ENCODE measurements at places on chromosomes 6 and 20.

GRCh38 chr6:26022132-26022472 lies 59.5 kb downstream of the TRIM38 start:
- peak; percentile 87 for DNase-seq

DNA sequence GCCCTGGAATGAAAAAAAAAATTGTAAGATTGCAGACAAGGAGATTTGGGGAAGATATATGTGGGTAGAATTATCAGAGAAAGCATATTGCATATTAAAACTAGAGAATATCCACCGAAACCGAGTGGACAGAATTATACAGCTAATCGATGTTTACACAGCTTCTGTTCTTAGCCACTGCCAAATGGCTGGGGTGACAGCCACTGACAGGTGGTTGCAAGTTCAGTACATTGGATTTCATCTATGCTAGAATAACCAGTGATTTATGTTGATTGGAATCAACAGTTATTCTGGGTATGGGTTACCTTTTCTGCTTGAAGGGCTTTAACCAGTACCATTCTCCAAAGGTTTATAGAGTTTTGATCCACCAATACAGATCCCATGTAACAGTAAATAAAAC lies 48.4 kb upstream of the THEMIS start:
- DNase-seq = no peak

DNA sequence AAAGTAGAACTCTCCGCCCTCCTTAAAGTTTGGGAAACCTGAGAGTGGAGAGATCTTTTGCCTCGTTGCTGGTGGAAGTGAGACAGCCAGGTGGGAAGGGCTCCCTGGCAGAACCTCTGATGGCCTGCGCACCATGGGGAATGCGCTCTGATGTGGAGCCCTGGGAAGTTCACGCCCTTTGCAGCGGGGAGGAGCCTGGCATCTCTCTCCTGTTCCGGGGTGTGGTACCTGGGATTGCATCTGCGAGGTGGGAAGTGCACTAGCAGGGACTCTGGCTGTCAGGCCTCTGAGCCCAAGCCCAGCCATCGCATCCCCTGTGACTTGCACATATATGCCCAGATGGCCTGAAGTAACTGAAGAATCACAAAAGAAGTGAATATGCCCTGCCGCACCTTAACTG lies 159.8 kb downstream of the AKAP7 start:
- no peak for DNase-seq

DNA sequence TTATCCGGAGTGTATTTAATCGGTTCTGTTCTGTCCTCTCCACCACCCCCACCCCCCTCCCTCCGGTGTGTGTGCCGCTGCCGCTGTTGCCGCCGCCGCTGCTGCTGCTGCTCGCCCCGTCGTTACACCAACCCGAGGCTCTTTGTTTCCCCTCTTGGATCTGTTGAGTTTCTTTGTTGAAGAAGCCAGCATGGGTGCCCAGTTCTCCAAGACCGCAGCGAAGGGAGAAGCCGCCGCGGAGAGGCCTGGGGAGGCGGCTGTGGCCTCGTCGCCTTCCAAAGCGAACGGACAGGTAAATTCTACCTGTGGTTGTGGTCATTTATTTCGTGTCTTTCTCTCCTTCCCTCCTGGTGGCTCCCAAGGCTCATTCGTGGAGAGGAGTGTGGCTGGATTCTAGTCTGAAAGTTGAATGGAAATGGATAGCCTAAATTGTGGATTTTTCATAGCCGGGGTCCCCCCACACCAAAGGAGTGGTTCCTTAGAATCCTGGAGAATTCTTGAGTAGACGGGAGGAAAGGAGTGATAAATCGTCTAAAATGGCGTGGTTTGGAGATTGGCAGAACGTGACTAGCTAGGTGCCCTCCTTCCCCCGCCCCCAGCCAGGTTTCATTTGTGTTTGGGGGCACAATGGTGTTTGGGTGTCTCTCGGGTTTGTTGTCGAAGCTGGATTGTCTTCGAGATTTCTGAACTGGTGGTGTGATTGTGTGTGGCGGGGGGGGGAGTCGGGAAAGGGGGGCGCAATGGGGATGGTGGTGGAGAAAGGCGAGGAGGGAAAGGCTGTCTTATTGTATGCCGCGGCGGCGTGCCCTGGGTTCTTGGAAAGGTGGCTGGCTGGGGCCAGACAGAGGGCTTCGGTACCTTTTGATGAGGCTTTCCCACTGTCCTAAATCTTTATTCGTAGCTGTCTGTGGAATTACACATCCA lies 673 bp downstream of the MARCKS start:
- DNase-seq = peak; percentile 56

GRCh38 chr20:41306061-41306727 lies 11.3 kb downstream of the ZHX3 start:
- DNase-seq = no peak

GRCh38 chr6:146582857-146583256 lies 15.9 kb upstream of the ADGB start:
- DNase-seq = peak; percentile 89

GRCh38 chr6:13761361-13762036 lies 49.9 kb upstream of the RANBP9 start:
- DNase-seq = no peak

GRCh38 chr20:50418890-50419642 lies 91.1 kb upstream of the PTPN1 start:
- DNase-seq = peak; percentile 46

DNA sequence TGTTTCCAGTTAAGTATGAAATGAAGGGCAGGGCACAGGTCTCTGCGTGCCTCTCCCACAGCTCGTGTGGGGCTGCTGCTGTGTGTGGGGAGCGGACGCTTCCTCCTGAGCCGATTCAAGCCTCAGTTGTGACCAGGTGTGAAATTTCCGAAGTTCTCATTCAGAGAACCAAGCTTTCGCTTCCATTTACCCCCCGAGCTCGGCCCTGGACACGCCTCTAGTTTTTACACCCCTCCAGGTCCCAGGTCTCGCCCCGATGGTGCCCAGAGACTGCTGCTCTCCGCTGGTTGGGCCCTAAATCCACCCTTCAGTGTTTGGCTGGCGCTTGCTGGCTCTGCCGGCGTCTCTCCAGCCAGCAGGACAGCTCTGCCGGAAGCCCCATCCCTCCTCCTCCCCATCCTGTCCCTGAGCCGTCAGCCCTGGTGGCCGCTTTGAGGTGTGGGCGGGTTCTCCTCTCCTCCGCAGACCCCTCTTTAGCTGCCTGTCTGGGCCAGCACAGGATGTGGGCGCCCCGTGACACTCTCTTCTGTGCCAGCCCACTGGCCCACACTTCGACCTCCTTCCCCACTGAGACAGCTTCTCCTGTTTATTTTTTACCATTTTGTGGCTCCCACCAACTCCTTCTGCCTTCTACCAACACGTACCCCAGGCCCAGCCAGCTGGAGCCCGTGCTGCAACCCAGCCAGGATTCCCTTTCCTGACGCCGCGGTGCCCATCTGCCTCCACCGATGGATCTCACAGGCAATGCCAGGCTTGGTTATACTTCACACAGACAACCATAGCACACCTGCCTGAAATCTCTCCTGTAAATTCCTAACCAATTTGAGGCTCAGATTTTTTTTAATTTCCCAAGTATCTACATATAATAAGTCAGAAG lies 142.8 kb downstream of the DLL1 start:
- peak; percentile 30 for DNase-seq

DNA sequence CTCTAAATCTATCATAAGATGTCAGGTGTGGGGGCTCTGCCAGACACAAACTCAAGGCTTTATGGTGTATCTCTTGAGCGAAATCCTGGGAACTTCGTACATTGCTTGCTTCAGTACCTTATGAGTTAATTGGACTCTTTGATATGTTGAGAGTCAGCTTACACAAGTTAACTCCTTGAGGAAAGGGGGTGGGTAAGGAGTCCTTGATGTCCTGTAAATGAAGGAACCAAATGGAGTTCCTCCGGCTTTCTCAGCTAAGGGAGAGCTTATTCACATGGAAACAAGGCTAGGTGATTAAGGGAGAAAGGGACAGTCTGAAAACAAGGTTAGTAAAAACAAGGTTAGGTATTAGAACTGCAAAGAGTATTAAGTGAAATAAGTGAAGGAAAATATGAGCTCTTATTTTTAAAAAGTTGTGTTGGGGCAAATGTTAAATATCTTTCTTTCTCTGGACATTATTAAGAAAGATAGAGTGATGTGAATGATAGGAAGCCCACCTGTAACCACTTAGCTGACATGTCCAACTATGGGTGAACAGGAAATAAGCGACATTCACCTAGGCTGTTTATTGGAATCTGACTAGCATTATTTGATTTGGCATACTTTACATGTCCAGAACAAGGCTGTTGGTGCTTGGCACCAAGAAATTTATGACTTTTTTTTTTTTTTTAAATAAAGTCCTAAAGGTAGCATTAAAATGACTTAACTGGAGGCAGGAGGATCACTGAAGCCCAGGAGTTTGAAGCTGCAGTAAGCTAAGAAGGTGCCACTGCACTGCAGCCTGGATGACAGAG lies 26.5 kb downstream of the GTF2H5 start:
- DNase-seq = no peak

DNA sequence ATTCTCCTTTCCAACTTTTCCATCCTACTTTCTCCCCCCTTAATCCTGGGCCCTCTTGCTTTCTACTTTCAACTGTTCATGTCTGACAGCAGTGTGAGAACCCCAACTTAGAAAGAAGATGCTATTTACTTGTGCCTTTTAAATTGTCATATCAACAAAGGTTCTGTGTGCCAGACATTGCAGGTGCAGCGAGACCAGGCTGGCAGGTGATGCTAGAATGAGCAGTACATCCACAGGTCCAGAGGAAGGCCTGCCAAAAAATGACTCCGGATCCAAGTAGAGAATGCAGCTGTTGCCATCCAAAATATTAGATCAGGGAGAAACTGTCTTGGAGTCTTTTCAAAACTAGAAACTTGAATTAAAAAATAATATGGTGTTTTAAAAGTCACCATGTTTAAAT lies 510.5 kb downstream of the LMBRD1 start:
- DNase-seq = no peak

DNA sequence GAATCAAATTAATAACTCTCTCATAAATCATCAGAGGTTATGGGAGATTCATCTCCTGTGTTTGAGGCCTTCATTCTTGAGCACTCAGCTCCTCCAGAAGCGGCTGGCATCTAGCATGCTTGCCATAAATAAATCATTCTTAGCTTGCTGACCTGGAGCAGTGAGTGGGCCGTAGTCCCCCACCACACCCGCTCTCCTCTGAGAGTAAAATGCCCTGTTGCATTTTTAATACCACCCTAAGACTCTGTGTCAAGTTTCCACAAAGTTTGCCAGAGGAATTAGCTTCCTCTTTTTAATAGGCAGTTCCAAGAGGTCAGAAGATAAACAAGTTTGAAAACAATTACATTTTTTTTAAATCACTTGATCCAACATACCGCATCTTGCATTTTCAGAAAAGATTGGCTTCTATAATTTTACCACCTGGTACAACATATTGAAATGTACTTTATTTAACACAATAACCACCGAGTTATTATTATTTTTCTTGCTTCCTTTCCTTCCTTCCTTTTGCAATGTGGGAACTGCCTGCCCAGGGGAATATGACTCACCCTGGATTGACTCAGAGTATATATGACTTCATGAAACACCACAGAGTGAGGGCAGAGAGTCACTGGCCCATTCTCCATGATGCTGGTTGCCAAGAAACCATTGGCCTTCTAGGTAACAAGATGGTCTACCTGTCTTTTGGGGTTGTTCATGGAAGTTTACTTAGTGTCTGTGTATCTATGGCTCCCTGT lies 29.4 kb upstream of the CLIC5 start:
- DNase-seq = peak; percentile 89

GRCh38 chr6:12265791-12266190 lies 24.4 kb upstream of the EDN1 start:
- peak; percentile 83 for DNase-seq

DNA sequence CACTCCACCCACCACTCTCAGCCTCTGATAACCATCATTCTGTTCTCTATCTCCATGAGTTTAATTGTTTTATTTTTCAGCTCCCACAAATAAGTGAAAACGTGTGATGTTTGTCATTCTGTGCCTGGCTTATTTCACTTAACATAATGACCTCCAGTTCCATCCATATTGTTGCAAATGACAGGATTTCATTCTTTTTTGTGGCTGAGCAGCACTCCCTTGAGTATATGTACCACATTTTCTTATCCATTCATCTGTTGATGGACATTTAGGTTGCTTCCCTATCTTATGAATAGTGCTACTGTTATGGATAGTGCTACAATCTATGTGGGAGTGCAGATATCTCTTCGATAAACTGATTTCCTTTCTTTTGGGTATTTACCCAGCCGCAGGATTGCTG lies 103.3 kb upstream of the PDE7B start:
- no peak for DNase-seq

DNA sequence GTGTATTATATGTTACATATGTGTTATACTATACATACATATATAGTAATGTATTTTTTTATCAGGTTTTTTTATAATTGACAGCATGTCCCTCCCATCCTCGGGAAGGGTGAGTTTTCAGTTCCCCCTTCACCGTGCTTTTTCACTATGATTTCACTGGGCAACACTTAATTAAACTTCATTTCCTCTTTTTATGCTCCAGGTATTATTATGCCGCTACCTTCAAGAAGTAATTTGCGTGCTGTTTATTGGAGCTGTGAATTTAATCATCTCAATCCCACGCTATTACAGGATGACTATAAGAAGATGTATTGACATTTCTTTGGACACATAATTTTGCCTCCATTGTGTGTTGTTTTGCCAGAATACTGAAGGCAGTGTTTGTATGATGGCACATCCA lies 228.6 kb downstream of the SAMD5 start:
- DNase-seq = no peak

DNA sequence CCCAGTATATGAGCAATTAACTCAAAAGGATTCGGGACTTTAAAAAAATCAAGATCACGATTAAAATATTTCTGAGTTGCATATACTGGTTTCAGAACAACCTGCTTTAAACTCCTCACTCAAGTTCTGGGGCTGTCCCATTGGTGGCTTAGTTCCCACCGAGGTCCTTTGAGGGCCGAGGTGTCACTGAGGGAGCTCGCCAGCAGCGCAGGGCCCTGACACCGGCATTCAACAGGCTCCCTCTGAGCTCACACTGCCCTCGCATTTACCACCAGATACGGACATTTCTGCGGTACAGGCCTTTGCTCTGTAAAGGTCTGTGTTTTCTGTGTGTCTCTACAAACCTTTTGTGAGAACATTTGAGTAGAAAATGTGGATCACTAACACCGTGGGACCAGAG lies 24.4 kb upstream of the BNIP5 start:
- no peak for DNase-seq

DNA sequence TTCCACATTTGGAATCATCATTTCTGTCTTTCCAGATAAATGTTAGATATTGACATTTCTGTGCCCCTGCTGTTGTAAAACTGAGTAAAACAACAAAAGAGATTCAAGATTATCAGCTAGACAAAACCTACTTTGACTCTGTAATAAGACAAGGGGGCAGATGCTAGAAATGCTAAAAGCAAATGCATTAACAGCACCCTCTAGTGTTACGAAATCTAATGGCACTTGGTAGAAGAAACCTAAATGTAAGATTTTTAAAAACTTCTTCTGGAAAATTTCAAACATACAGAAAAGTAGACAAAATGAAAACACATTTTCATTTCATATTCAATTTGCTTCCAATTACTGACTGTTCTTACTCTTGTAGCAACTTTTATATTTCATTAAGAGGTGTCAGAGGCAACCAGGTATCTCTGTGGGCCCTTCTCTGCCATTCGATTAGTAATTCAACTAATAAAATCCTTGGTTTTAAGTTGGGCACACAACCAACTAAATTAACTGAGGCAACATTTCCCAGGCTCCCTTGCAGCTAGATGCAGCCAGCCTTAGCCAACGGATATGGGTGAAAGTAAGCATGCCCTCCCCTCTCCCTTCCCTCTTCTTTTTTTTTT lies 45.0 kb downstream of the SLC23A2 start:
- DNase-seq = peak; percentile 73
